Fibroblast of skin of right quadriceps (primary cell): ENCODE measurements at places on chromosomes 2 and 18.
A peak's percentile ranks its signal among the peaks of the same experiment; 100 is the strongest.

DNA sequence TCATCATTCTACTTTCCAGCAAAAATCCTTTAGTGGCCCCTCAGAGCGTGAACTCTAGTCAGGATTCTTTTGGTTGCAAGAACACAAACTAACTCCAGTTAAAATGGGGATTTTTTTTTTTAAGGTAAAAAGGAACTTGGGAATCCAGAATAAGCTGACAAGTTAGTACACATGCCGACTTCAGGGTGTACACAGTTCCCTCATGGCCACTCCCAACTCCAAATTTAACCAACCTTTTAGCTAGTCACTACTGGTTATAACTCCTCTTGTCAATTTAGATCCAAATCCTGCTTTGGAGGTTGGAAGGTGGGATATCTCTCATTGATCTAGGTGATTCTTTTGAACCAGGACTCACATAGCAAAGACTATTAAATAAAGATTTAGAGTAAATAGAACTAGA is 5.0 kb upstream of the PGAP1 start:
- no peak for DNase-seq

DNA sequence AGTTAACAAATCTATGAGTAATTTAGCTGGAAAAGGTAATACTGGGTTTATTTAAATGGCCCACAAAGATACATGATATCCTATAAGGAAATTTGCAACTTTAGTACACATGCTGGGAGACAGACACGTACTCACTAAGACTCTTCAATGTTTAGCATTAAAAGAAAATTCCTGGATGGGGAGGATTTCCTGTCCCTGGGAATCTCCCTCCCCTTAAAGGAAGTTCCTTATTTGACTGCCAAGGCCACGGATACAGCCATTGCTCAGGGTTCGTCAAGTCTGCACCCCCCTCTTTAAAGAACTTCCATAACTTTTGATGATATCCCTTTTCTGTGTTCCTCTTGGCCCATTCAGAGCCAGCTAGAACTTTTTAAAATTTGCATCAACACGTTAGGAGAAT is 267.6 kb downstream of the CD226 start:
- DNase-seq, result no peak

GRCh38 chr2:239590995-239591915 is 190.4 kb upstream of the HDAC4 start:
- no peak for DNase-seq

- peak; percentile 3 for DNase-seq
Measured at GRCh38 chr2:36058953-36059352, 296.6 kb upstream of the CRIM1 start.

DNA sequence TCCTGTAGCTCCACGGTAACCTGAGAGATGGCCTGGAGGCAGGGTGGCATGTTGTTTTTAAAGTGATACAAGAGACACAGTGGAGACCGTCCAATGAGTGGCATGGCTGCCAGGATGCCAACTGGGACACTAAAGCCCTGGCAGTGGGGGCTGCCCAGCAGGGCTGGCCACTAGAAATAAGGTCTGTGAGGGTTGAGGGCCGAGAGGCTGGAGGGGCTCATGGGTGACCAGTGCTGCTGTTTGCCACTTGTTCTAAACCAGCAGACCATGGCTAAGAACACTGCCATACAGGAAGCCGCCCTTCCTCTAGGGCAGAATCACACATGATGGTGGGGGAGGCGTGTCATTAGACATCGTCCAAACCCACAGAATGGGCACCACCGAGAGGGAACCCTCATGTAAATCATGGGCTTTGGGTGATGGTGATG is 71.9 kb downstream of the ALPK2 start:
- no peak for DNase-seq

DNA sequence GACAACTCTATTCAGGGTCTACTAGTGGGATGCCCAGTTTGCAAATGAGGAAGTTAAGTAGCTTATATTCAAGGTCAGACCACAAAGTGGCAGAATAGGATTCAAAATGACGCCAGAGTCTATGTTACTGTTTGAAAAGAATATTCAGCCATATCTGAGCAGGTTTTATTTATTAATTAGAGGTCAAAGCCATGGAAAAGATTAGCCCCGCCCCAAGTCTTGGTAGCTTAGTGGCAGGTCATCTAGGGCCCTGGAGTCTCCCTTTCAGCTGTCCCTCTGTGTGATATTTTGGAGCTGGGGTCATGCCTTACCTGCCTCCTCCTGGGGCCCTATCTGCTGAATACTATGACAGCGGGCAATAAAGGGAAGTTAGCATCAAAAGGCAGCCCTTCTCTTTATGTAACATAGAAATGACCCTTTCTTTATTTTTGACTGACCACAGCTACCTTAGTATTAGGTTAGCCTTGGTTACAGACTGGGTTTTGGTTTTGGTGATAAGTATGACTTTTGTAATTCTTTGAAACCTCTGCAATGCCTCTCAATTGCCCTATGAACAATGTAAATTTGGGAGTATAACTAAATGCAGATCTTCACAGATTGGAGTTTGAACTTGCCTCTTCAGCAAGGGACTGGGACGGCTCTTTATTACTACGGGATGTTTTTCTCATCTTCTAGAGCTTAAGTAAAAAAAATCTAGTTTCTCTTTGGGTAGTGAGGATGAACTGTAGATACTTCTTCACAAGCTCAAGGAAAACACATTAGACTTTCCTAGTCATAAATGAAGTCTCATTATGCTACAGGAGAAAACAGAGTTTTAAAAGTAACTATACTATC is 153.0 kb upstream of the ITGA4 start:
- no peak for DNase-seq

GRCh38 chr2:192327576-192327975 is 132.8 kb upstream of the TMEFF2 start:
- DNase-seq, result no peak

- peak; percentile 37 for DNase-seq
Measured at GRCh38 chr2:190763901-190764514, 115.1 kb downstream of the NAB1 start.

- no peak for DNase-seq
Measured at GRCh38 chr2:98736464-98736889, 5.5 kb upstream of the MGAT4A start.

DNA sequence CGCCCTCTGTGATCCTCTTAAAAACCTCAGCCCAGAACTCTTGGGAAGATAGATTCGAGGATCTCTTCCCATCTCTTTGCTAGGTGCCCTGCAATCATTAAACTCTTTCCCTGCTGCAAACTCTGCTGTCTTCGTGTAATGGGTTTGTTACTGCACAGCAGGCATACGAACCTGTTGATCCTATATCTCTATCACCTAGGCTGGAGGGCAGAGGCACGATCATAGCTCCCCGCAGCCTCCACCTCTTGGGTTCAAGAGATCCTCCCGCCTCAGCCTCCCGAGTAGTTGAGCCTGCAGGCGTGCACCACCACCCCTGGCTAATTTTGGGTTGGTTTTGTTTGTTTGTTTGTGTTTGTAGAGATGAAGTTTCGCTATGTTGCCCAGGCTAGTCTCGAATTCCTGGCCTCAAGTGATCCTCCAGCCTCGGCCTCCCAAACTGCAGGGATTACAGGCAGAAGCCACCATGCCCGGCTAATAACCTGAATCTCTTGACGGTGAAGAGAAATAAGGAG is 493 bp upstream of the BBS5 start:
- DNase-seq, result no peak

GRCh38 chr2:201403880-201404279 is 46.7 kb upstream of the FLACC1 start:
- DNase-seq, result peak; percentile 71

- DNase-seq, result no peak
Measured at GRCh38 chr2:101981066-101981465, 10.7 kb upstream of the IL1R2 start.

DNA sequence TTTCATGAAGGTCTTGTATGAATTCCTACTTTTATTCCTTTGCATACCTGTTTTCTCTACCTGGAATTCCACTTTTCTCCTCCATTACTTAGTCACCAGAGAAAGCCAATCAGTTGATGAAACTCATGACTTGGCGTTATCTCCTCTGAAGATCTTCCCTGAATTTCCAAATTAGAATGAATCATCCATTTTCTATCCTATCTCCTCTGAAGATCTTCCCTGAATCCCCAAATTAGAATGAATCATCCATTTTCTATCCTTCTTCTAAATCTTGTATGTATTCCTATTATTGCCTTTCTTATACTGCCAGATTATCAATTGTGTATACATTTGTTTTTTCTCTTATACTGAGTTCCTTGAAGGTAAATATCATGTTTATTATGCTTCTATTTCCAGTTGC is 440.4 kb downstream of the CCDC85A start:
- DNase-seq, result peak; percentile 17

GRCh38 chr2:195863121-195863520 is 205.5 kb downstream of the DNAH7 start:
- DNase-seq, result no peak

GRCh38 chr2:55782528-55783173 is 89.0 kb upstream of the PNPT1 start:
- DNase-seq, result no peak

GRCh38 chr18:36365836-36366775 is 68.6 kb downstream of the FHOD3 start:
- DNase-seq, result no peak

DNA sequence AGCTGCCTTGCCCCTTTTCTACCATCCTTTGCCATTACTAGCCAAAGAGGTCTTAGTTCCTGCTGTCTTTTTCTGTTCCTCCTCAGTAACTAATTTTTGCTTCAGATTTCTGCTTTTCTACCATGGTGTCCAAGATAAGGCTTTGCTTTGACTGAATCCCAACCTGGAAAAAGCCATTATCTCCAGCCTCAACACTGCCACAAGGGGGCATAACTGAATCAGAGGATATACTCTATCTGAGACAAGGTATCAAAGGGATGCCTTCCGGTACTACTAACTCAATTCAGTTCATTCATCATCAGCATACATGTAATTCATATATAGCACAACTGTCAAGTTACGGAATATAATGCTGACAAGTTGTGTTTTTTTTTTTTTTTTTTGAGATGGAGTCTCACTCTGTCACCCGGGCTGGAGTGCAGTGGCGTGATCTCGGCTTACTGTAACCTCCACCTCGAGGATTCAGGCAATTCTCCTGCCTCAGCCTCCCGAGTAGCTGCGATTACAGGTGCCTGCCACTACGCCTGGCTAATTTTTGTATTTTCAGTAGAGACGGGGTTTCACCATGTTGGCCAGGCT is 11.4 kb downstream of the OSGEPL1 start:
- peak; percentile 19 for DNase-seq

GRCh38 chr2:135055182-135055786 is 3.2 kb downstream of the RAB3GAP1 start:
- peak; percentile 80 for DNase-seq

DNA sequence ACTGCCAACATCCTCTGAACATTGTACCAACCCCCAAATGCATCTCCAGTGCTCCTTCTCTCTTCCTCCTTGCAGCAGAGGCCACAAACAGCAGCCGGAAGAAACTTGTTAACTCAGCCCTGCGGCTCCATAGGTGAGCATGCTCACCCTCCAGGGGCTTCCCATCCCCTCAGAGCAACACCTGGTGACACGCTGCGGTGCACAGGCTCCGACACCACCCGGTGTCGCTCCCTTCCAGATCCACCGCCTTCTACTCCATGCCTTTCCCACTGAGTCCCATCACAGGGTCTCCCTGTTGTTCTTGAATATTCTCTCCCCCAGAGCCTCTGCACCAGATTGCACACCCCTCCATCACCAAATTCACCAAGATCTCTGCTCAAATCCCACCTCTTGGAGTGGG is 171.5 kb upstream of the FHL2 start:
- DNase-seq, result no peak

DNA sequence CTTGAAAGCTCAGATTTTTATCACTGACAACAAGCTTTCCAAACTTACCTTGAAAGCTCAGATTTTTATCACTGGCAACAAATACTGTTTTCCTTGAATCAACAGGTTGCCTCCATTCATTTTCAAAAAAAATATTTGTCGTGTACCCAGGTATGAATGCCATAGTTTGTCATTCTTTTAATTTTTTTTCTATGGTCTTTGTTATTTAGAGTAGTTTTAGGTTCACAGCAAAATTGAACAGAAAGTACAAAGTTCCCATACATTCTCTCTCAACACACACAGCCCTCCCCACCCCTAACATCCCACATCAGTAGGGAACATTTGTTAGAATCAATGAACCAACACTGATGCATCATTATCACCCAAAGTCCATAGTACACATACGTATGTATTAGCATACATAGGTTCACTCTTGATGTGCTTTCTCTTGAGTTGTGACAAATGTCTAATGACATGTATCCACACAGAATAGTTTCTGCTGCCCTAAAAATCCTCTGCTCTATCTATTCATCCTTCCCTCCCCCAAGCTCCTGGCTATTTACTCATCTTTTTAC is 25.9 kb downstream of the WDR33 start:
- no peak for DNase-seq

- no peak for DNase-seq
Measured at GRCh38 chr2:126836761-126837679, 61.7 kb upstream of the TEX51 start.

DNA sequence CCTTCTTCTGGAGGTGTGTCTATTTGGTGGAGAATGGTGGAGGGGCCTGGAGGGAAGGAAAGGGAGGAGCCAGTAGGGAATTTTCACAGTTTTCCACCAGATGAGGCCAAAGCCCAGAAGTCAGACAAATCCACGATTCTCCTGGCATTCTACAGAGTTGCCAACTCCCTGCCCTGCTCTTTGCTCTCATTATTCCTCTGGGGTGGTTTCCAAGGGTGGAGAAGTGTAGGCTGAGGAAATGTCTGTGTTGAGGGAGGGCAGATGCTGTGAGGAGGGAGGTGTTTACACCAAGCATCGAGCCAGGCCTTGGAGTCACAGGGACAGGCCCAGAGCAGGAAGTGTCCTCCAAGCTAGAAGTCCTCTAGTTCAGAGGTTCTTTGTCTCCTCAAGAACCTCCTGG is 124.1 kb upstream of the LGALSL start:
- peak; percentile 27 for DNase-seq

DNA sequence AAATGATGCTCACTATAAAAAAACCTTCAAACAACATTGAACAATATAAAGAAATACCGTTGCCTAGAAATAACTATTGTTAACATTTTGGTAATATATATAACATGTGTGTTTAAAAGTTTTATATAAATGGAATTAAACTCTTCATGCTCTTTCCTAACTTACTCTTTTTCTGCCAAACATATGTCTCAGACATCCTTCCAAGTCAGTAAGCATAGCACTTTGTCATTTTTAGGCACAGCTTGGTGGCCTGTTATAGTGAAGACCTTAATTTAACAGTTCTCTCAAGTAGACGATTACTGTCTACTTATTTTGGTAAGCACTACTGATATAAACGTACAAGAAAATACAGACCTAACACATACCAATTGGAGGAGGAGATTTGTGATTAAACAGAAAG is 23.9 kb downstream of the ABCG5 start:
- DNase-seq, result no peak

DNA sequence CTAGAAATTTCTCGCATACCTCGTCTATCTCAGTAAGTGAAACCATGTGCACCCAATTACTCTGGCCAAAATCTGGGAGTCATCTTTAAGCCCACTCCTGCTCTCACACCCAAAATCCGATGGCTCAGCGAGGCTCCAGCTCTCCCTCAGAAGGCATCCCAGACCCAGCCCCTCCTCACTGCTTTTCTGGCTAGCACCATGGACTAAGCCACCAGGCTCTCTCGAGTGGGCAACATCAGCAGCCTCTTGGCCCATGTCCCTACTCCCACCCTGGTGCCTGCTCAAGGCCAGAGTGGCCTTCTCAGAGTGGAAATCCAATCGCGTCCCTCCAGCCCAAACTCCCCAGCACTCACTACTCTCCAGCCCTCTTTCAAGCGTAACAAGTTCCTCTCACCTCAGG is 27.2 kb downstream of the TNS1 start:
- DNase-seq, result no peak

- DNase-seq, result no peak
Measured at GRCh38 chr18:23301972-23302371, 151.1 kb upstream of the RIOK3 start.
